ENCODE measurements at places on chromosomes 7 and 10. TPM values are rescaled to one million over a fixed set of nuclear protein-coding genes. Genes with fewer than 3 reads are reported as not detected.

DNA sequence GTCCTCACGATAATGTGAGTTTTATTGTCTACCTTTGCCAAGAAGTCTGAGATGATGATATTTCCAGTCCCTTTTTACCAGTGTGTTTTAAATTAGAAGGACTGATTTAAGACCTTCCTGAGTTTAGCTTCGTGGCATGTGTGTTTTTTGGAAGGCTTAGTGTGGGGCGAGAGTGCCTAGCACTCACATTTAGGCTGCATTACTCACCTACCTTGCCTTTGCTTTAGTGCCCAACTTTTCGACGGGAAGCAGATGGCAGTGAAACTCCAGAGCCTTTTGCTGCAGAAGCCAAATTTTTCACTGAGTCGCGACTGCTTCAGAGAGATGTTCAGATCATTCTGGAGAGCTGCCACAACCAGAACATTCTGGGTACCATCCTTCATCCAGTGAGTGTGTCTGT lies 50.9 kb downstream of the SND1 start:
- no peak for DNase-seq

Gene NPY4R
- total RNA-seq: not detected

Gene OR2A1
- under 0.01 TPM for total RNA-seq

Gene ASIC3
- under 0.01 TPM for total RNA-seq

DNA sequence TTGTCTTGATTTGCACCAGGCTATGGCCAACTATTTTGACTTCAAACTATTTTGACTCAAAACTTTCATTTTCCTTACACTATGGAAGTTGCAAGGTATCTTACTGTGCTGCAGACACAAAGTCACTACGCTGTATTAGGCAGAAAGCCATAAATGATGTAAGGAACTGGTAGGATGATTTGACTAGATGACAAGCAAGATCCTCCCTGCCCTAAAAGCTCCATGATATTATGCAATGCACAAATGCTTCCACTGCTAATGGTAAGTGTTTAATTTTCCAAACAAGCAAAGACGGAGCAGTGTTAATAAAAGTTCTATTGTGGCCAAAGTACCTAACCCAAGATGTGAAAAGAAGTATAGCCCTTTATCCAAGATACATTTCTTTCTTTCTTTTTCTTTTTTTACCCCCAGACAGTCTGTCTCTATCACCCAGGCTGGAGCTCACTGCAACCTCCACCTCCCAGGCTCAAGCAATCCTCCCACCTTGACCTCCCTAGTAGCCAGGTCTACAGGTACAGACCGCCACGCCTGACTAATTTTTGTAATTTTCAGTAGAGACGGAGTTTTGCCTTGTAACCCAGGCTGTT lies 98.2 kb downstream of the ANK3 start:
- DNase-seq: no peak

- no peak for DNase-seq
Observed at GRCh38 chr10:73635781-73636180, 5.5 kb downstream of the MYOZ1 start.

Gene VWC2
- total RNA-seq: not detected

DNA sequence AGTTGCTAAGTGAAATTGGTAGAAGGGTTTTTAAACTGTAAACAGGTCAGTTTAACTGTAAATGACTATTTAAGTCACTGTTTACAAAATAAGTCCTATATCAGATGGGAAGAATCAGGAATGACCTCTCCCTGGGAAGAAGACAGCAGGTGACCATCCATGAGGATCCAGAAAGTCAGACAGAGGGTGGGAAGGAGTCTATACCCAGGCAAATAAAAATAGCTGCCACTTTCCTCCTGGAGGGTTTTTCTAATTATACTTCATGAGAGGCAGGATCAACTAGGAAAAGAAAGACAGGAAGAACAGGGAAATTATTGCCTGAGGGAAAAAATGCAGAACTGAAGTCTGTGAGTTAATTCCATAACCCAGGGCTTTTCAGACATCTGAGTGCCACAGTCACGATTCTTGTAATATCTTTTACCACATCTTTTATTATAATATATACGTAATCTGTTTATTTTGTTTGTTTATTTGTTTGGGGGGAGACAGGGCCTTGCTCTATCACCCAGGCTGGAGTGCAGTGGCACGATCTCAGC lies 7.0 kb downstream of the DNTT start:
- DNase-seq: no peak

- no peak for DNase-seq
Observed at GRCh38 chr10:9289811-9290210, 1235.3 kb downstream of the GATA3 start.

Gene GPR26
- total RNA-seq: not detected

Gene GPER1
- 2.3 TPM for total RNA-seq

Gene SH2D4B
- under 0.01 TPM for total RNA-seq

Gene STEAP2
- 0.64 TPM for total RNA-seq

DNA sequence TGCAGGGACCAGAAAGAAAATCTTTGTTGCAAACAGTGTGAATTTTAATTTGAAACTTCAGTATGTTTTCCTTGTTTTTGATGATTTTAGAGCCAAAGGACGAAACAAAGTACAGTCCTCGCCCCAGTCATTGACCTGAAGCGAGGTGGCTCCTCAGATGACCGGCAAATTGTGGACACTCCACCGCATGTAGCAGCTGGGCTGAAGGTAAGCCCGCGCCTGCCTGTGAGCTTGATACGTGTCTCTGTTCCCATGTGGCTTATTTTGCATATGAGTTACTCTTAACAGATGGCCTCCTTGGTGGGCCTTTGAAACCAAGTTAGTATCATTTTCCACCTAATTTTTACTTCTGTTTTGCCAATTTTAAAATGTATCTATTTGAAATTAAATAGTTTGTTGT lies 12.3 kb downstream of the RBM17 start:
- no peak for DNase-seq

GRCh38 chr10:71631007-71631861 lies 88.3 kb downstream of the C10orf105 start:
- DNase-seq: no peak

DNA sequence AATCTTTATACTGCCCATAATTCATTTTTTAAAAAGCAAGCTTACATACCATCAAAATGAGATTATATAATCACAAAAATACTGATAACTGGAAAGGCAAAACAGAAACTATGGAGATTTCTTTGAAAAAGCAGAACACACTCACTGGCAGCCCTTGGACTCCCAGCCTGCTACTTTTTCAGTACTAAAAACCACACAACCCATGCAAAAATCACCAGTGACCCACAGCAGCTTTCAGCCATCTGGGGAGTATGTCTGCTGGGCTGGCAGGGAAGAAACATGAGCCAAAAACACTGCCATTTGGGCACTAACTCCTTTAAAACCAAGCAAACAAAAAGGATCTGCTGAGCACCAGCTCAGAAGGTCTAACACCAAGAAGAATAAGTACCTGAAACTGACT lies 80.0 kb upstream of the DDC start:
- DNase-seq: no peak
